Suppressor macrophage (primary cell): ENCODE measurements at places on chromosomes 6 and 20.
A peak's percentile ranks its signal among the peaks of the same experiment; 100 is the strongest.

DNA sequence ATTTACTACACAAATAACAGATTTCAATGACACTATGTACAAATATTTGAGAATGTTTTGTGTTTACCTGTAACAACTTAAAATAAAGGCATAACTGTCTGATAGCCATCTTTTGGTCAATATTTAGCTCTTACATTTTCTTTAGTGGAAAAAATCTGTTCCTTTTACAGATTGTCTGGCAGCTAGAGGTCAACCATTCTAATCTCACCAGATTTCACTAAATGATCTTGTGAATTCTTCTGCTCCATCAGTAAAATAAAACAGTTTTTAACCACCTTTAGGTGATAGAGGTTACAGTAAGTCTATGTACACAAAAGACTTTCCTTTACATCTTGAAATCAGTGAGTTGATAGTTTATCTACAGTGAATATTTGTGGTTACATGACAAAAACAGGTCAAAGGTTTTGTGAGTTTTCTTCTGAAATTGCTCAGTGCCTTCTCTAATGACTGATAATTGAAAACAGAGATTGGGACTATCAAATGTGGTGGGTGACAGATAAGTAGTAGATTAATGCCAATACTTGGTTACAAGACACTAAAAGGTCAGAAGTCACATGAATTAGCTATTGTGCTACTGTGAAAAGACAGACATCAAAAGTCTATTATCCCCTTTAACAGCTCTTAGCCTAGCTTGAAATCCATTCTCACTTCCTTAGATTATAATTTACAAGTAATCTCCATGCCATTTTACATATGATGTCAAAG is 47.4 kb downstream of the BMP5 start:
- no peak for DNase-seq

- no peak for DNase-seq
Observed at GRCh38 chr20:24733416-24733815, 215.7 kb upstream of the CST7 start.

- DNase-seq, result peak; percentile 38
Observed at GRCh38 chr6:135880066-135880972, 28.8 kb downstream of the PDE7B start.

DNA sequence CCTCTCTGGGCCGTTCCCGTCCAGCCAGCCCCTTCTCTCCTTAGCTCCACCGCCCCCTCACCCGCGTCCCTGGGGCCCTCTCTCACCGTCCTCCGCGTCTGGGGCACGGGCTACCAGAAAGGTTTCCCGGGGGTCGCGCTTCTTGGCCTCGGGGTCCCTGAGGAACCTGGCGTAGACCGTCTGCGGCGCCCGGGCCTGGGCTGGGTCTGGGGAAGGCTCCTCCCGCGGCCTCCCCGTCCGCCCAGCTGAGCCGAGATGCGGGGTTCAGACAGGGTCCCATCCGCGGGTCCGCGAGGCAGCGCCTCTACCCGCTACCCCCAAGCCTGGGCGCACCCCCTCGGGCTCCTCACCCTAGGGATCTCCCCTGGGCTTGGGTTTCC is 1.1 kb downstream of the TULP1 start:
- no peak for DNase-seq

GRCh38 chr20:38291966-38292365 is 12.0 kb upstream of the BPI start:
- peak; percentile 66 for DNase-seq

DNA sequence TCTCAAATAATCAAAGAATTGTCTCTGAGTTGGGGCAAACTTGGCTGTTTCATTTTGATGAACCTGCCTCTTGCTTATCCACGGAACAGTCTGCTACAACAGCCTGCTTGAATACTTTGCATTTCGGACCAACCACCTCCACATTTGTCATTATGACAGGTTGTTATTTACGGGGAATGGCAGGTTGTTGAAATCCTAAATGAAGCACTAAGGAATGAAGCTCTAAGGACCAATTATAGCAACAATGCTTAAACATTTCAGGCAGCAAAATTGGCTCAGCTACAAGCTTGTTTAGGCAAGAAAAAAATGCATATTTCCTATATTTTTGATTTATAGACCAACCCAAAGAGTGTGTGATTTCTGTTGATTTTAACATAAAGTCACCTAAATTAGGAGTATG is 84.5 kb downstream of the MAP3K7 start:
- DNase-seq, result no peak

GRCh38 chr6:14066782-14067406 is 50.7 kb upstream of the CD83 start:
- peak; percentile 57 for DNase-seq

GRCh38 chr20:9403448-9403847 is 110.9 kb upstream of the LAMP5 start:
- DNase-seq, result peak; percentile 13

GRCh38 chr20:54549658-54550326 is 74.4 kb downstream of the DOK5 start:
- DNase-seq, result no peak

DNA sequence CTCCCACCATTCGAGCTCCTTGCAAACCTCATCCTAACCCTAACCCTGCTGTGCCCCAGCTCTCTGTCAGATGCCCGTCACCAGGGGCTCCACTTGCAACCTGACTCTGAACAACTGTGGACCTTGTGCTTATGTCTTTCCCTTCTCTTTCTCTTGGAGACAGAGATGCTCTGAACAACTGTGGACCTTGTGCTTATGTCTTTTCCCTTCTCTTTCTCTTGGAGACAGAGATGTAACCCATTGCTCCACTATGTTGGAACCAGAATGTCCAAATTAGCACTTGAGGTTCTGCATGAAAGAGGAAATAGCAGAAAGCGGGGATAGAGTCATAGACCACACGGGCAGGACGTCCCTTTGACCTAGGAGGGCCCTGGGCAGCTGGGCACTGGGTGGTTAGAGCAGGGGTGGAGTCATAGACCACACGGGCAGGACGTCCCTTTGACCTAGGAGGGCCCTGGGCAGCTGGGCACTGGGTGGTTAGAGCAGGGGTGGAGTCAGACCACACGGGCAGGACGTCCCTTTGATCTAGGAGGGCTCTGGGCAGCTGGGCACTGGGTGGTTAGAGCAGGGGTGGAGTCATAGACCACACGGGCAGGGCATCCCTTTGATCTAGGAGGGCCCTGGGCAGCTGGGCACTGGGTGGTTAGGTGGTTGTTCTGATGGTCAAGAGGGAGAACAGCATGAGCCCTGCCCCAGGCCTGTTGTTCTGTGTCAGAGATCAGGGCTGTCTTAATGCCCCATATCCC is 22.2 kb downstream of the PCMTD2 start:
- DNase-seq, result no peak

- DNase-seq, result no peak
Observed at GRCh38 chr6:43250992-43251373, 7.7 kb downstream of the TTBK1 start.

DNA sequence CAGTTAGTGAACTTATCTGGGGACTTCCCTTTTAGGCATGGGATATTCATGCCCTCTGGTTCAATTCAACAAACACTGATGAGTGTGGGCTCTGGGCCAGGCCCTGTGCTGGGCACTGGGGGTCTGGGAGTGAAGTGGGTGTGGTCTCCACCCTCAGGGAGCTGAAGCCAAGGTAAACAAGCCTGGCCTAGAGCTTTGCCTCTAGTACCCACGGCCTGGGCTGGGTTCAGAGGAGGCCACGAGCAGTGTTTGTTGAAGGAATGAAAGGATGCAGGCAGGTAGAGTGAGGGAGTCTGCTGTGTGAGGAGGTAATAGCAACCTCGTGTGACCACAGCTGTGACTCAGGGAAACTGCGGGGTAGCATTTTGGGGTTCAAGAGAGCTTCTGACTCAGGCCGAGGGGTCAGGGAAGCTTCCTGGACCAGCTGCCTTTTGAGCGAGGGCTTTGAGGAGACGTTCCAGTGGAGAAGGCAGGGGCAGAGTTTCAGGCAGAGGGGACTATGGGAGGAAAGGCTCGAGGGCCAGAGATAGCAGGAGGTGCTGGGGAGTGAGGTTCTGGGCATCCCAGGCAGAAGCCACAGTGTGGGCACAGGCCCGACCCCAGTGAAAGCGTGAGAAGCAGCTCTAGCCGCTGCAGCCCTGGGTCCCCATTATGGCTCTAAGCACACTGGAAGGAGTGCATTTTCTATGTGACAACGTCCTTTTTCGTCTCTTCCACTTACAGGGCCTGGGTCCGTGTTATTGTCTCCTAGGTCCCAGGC is 5.6 kb downstream of the MYLK2 start:
- DNase-seq, result no peak
